ENCODE measurements at places on chromosomes 4 and X.
A peak's percentile ranks its signal among the peaks of the same experiment; 100 is the strongest.

- no peak for DNase-seq
These were observed 80.1 kb downstream of the HS3ST1 start for GRCh38 chr4:11348449-11349088.

- DNase-seq, result no peak
These were observed 31.5 kb downstream of the BLOC1S4 start for GRCh38 chr4:6747294-6748051.

- DNase-seq, result no peak
These were observed 55.2 kb downstream of the ARHGEF6 start for GRCh38 chrX:136725441-136726104.

GRCh38 chr4:186545436-186545835 is 9.9 kb downstream of the MTNR1A start:
- DNase-seq, result no peak

GRCh38 chrX:136768469-136769084 is 12.2 kb downstream of the ARHGEF6 start:
- peak; percentile 79 for DNase-seq

- no peak for DNase-seq
These were observed 115.1 kb downstream of the GALNTL6 start for GRCh38 chr4:171928336-171928735.

- DNase-seq, result no peak
These were observed 119.7 kb downstream of the CHRNA9 start for GRCh38 chr4:40454816-40455215.

- no peak for DNase-seq
These were observed 64.2 kb downstream of the PACRGL start for GRCh38 chr4:20764366-20764992.

DNA sequence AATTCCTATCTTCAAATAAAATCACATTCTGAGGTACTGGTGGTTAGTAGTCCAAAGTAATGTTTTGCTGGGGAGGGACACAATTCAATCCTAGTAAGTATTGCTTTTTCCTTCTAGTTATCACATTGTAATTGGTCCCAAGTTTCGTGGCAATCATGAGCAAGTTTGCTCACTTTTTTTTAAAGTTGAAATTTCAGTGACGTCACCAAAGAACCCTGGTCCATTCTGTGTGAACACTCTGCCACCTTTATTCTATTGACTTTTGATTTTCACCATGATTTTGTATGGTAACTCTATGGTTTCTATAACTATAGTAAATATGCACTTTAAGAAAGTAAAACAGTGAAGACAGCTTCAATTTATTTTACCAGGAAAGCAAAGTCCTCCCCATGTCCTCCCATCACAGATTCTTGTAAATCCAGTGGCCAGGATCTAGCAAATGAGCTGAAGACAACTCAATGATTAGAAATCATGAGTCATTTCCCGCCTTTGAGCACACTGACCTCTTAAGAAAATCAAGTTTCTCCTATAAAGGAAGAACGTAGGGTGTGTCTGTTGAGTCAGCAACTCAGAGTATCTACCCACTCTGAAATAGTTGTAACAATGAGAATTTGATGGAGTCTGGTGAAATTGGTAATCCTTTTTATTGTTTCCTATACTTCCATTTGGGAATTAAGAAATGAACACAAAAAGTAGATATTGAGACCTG is 1306.6 kb upstream of the PABPC4L start:
- DNase-seq, result no peak

GRCh38 chrX:150099316-150099715 is 161.0 kb upstream of the EOLA2 start:
- no peak for DNase-seq

DNA sequence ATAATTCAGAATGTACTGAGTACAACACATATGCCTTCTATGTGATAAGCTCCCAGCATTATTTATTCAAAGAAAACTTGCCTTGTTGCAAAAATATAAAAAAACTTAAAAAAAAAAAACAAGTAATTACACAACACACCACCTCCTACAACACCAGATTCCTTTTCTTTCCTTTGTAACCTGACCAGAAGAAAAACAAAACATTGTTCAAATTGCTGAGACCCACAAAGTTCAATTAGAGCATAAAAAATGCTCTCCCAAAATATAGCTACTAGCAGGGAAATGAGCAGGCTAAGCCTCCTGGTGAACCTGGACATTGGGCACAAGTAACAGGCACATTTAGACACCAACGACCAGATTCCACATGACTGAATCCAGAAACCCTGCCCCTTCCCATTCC is 38.3 kb downstream of the MECP2 start:
- no peak for DNase-seq

GRCh38 chrX:136303041-136303440 is 2.3 kb downstream of the ADGRG4 start:
- DNase-seq, result no peak

GRCh38 chr4:2882341-2882740 is 38.7 kb downstream of the ADD1 start:
- no peak for DNase-seq

- no peak for DNase-seq
These were observed 42.4 kb downstream of the HTR2C start for GRCh38 chrX:114626323-114626722.

GRCh38 chr4:48979914-48980579 is 6.0 kb upstream of the CWH43 start:
- DNase-seq, result no peak

DNA sequence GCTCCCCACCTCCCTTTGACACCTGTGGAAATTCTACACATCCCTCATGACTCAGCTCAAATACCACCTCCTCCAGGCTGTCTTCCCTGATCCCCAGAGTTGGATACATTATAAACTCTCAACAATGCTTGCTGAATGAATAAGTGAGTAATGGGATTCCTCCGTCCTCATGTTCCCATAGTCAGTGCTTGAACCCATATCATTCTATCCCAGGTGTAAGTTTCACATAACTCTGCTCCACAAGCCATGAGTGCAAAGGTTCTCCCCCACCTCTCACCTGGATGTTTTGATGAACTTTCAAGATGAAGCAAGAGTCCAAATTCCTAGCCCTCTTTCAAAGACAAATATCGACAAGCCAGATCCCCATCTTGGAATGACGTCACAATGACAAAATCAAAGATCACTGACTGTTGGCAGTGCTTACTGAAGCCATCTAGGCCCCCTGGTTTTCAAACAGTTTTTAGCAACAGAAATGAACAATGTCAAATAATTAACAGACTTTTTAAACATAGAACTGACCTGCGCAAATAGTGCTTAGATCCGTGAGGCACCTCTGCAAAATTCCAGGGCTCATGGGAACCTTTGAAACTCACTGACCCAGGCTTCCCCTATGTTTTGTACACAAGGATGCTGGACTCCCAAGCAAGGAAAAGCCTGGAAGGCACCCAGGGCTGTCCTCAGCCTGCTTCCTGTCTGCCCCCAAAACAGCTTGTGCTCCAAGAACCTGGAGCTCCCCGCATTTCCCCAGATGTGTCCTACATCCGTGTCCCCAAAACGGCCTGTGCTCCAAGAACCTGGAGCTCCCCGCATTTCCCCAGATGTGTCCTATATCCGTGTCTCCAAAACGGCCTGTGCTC is 4.0 kb downstream of the SLC2A9 start:
- DNase-seq, result no peak

GRCh38 chr4:20337261-20337664 is 85.6 kb downstream of the SLIT2 start:
- no peak for DNase-seq

DNA sequence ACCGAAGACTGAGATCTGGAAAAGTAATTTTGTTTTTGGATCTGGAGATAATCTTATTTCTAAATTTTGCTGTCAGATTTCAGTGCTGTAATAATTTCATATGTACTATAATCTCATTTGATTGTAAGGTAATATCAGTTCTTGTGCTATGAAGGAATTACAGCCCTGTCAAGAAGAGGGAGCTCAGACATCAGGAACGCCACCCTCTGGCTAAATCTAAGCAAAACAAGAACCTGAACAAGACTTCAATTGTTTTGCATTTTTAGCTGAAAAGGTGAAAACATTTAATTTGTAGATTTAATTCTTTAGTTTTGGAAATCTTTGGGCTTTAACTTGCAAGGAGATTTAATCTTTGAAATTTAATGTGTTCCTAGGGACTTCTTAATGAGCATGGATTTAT is 525.4 kb upstream of the HS3ST1 start:
- DNase-seq, result no peak

- DNase-seq, result no peak
These were observed 6.1 kb upstream of the ABRAXAS1 start for GRCh38 chr4:83490876-83491450.

DNA sequence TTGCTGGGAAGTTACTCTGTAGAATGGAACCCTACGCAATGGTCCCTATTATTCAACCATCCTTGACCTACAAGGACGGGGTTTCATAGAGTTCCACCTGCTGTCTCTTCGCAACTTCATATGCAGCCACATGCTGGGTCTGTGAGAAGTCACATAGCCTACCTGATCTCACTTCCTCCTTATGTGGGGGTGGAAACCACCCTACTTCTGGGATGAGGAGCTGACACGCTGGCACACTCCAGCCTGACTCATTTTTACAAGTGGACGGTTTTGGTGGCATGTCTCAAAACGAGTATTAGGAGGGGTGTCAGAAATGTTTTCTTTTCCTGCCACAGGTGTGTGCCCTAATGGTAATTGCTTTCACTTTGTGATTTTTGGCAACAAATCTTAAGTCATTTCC is 36.8 kb upstream of the ARSD start:
- no peak for DNase-seq

DNA sequence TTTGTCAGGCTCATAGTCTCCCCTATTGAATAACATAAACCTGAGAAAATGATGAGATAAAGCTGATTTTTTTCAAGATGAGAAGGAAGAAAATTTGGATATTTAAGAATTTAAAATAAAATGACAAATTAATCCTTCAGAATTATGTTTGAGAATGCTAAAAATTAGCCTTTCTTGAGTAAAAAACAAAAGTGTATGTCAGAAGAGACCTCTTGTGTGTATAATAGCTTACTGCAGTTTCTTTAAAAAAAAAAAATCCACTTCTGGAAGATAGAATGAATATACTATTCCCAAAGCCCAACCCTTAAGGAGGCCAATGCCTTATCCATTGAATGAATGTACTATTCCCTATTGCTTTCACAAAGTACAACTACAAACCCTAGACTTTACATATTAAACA is 281.8 kb downstream of the RAPGEF2 start:
- DNase-seq, result no peak

DNA sequence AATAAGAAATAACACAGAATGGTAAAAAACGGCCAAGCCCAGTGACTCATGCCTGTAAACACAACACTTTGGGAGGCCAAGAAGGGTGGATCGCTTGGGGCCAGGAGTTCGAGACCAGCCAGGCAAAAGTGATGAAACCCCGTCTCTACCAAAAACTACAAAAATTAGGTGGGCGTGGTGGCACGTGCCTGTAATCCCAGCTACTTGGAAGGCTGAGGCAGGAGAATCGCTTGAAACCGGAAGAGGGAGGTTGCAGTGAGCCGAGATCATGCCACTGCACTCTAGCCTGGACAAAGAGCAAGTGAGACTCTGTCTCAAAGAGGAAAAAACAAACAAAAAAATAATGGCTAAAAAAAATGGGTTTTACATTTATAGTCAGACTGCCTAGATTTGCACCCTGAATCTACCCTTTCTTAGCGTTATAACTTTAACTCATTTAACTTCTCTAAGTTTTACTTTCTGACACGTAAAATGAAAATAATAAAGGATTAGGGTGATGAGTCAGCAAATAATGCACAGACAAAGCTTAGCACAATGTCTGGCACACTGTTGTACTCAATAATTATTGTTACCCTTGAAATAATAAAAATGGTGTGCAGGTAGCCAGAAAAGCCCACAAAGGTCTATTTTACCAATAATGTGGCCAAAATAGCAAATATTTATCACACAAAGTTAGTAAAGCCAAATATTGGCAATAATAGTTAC is 55.0 kb downstream of the ATP11C start:
- no peak for DNase-seq

DNA sequence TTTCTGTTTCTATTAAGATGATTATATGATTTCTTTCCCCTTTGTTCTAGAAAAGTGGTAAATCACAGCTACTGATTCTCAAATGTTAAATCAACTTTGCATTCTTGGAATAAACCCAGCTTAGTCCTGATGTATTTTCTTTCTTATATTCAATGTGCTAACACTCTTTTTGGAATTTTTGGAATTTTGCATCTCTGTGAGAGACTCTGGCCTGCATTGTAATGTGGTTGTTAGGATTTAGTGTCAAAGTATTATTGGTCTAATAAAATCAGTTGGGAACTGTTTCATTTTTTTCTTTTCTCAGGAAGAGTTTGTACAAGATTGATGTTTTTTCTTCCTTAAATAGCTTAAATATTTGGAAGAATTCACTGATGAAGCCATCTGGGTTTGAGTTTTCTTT is 109.6 kb downstream of the KIT start:
- no peak for DNase-seq

DNA sequence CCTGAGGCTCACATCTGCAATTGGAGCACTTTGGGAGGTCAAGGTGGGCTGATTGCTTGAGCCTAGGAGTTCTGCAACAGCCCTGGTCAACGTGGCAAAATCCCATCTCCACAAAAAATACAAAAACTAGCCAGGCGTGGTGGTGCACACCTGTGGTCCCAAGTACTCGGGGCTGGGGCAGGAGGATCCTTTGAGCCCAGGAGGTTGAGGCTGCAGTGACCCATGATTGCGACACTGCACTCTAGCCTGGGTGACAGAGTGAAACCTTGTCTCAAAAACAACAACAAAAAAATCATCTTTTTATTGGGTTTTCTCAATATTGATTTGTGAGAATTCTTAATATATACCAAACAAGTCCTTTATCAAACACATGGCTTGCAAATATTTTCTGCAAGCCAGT is 64.9 kb downstream of the ANKRD17 start:
- DNase-seq, result no peak

- DNase-seq, result peak; percentile 60
These were observed 10.0 kb upstream of the OPHN1 start for GRCh38 chrX:68443155-68443868.

DNA sequence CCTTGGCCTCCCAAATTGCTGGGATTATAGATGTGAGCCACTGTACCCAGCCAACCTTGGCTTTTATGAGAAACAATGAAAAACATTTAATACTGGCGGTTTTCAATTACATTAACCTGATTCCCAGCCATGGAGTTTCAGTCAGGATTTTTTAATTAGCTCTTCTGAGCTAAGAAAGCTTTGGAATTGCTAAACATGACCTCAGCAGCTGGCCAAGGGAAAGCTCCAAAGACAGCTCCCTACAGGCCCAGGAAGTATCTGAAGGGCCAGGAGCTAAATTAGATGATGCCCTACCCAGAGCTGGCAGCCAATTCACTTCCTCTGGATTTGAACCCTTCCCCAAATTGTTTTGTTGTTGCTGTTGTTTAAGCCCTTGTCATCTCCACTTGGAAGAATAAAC is 26.5 kb upstream of the FUNDC1 start:
- DNase-seq, result no peak

All from activated effector memory CD4-positive, alpha-beta T cell treated with anti-CD3 and anti-CD28 coated beads, Interleukin-2, amount 50 U/mL, for 16 hours (primary cell).